AG04449 (cell line): ENCODE measurements at places on chromosomes 12 and 14.

- peak; percentile 92 for DNase-seq
Observed at GRCh38 chr12:52147367-52147963, 44.3 kb downstream of the KRT80 start.

DNA sequence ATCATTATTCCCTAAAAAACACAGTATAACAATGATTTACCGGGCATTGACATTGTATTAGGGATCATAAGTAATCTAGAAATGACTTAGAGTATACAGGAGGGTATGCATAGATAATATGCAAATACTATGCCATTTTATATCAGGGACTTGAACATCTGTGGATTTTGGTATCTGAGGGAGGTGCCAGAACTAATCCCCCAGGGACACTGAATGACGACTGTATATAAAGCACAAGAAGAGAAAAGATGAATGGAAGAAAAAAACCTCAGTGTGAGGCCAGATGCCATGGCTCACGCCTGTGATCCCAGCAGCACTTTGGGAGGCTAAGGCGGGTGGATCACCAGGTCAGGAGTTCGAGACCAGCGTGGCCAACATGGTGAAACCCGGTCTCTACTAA, 25.5 kb upstream of the COX6A1 start:
- DNase-seq: no peak

- no peak for DNase-seq
Observed at GRCh38 chr12:88558340-88558867, 21.9 kb downstream of the KITLG start.

DNA sequence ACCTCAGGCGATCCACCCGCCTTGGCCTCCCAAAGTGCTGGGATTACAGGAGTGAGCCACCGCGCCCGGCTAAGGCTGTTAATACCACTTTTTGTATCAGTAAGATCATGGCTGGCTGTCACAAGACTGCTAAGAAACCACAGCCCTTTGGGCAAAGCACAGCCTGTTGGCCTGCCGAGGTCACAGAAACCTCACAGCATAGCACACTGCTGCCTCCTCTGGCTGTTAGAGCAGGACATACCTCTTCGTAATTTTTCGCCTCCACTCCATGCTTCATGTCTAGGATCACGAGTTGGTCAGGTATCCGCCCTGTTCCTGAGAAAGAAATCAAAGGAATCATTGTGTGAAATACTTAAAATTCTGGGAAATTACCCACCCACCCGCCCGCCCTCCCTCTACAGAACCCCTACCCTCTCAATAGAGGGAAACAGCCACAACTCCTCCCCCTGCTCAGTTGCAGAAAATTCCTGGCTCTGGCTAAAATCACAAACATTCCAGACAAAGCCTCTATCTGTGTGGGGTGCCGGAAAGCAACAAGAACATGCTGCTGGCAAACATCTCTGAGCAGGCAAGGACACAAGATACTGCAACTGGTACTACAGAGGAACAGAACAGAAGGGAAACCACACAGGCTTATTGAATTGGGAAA, 20.7 kb upstream of the NEK9 start:
- no peak for DNase-seq

DNA sequence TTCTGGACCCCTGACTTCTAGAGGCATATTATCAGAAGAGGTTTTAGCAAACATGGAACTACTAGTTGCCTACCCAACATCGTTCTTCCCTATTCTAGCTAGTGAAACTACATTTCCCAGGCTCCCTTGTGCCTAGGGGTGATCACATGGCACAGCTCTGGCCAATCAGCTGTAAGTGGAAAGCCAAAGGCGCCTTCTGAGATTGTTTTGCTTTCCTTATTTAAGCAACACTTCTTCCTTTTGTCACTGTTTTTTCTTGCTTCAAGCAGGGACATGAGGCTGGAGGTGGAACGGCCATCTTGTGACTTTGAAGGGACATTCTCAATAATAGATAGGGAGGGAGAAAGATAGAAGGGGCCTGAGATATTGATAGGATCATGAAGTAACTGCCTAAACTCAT, 136.7 kb downstream of the ZNF664 start:
- DNase-seq: no peak
